NCI-H187 treated with DMSO at 0.1 percent for 48 hours (cell line): ENCODE measurements at places on chromosomes 7 and 10.
A peak's percentile ranks its signal among the peaks of the same experiment; 100 is the strongest.

DNA sequence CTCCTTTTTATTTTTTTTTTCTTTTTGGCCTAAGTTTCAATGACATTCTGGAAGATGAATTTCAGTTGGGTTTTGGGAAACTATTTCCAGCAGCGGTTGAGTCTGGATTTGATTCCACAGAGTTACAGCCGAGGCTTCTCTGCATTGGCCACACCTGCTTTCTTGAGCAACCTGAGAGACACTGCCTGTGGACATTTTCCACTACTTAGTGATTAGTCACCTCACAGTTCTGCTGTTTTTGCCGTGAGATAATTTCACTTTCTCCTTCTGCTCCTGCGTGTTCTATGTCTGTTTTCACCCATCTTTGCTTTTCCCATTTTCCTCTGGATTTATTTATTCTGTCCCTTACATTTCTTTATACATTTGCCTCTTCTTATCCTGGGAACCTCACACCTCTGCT lies 243.0 kb downstream of the BICC1 start:
- DNase-seq: no peak

DNA sequence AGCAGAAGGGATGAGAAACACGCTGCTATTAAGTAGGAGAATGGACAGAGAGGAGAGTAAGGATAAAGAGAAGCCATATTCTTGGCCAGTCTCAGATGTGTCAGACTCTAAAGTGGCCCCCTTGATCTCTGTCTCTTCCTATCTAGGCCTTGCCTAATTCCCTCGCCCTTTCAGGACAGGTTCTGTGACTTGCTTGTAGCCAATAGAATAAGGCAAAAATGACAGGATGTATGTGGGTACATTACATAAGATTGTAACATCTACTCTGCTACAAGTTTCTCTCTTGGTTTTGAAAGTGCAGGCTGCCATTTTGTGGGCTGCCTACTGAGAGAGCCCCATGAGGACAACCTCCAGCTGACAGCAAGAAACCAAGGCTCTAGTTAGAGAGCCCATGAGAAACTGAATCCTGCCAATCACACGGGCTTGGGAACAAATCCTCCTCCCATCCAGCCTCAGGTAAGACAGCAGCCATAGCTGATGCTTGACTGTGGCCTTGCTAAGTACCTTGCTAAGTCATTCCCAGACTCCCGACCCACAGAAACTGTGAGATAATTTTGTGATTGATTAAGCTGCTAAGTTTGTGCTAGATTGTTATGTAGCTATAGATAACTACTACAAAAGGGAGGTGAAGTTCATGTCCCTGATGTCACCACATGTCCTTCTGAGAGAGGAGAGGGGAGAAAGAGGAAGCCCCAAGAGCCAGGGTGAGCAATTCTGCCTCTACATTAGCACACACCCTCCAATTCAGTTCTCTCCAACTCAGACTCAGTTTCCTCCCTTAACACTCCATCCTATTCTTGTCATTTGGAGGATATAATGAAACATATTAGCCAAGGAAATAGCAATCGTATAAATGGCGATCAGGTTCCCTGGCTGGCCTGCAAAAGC lies 185.5 kb downstream of the SGMS1 start:
- DNase-seq: no peak

DNA sequence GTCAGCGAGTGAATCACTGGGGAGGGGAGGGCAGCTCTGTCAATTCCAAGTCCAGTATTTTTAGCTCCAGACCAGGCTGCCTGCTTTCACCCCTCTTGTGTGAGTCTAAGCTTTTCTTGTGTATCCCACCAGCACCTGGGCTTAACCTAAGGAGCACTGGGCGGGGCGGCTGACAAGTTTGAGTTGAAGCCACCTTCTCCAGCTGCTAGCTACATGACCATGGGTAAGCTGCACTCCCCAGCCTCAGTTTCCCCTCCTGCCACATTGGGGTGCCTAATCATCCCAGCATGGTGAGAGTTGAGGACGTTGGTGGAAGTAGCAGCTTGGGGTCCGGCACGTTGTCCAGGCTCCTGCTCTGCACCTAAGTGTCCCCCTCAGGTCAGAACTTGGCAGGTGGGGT lies 89.8 kb upstream of the PCBD1 start:
- DNase-seq: no peak

DNA sequence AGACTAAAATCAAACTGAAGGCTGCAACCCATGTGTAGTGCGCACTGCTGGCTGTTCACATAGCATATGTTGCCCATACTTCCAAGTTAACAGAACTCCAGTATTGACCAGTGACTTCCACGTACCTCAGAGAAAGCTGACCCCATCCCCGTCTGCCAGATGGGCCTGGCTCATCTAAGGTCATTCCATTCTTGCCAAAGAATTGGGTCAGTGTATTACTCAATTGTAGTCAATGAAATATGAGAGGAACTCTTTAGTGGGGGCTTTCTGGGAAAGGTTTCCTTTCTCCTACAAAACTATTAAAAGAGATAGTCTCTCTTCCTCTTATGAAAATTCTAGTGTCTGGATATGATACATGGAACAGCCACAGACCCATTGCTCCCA lies 238.6 kb downstream of the COBL start:
- DNase-seq: no peak

- DNase-seq: no peak
Measured at GRCh38 chr7:23347033-23347681, 48.0 kb downstream of the MALSU1 start.

- no peak for DNase-seq
Measured at GRCh38 chr7:133299676-133300075, 46.8 kb downstream of the EXOC4 start.

GRCh38 chr10:23694446-23694920 lies 255.6 kb downstream of the OTUD1 start:
- no peak for DNase-seq

DNA sequence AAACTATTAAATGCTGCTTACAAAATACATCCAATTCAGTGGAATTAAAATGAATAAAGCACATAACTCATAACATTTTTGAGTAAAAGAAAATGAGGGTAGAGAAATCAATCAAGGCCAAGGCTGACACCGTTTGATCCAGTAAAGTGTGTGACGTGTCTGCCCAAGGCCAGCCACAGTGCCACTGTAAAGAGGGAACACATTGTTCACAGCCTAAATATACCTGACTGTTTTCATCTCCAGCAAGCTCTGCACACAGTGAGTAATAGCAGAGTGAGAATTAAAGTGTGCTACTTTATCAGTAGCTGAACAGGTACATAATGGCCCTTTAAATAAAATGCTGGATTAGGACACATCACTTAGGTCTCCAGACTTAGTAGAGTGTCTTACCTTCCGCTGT lies 130.8 kb upstream of the DPP6 start:
- DNase-seq: no peak

DNA sequence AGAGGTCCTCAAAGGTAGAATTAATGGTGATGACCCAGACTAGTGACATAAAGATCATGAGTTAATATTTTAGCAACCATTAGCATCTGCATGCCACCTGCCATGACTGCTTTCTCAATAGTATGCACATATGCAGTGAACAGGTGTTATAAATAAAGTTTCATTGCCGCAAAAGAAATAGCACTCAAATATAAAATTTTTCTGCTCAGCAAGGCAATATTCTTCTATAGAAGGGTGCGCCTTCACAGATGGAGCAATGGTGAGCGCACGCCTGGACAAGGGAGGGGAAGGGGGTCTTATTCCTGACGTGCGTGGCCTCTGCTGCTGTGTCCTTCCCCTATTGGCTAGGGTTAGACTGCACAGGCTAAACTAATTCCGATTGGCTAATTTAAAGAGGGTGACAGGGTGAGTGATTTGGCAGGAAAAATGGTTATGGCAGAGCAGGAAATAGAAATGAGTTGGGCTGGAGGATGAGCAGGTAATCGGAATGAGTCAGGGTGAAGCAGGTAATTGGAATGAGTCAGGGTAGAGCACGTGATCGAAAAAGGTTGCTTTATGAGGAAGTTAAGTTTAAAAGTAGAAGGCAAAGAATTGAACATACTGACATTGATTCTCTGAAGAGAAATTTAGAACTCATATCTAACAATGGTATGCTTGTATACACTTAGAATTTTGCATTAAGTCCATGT lies 24.7 kb upstream of the TRIM24 start:
- DNase-seq: no peak

DNA sequence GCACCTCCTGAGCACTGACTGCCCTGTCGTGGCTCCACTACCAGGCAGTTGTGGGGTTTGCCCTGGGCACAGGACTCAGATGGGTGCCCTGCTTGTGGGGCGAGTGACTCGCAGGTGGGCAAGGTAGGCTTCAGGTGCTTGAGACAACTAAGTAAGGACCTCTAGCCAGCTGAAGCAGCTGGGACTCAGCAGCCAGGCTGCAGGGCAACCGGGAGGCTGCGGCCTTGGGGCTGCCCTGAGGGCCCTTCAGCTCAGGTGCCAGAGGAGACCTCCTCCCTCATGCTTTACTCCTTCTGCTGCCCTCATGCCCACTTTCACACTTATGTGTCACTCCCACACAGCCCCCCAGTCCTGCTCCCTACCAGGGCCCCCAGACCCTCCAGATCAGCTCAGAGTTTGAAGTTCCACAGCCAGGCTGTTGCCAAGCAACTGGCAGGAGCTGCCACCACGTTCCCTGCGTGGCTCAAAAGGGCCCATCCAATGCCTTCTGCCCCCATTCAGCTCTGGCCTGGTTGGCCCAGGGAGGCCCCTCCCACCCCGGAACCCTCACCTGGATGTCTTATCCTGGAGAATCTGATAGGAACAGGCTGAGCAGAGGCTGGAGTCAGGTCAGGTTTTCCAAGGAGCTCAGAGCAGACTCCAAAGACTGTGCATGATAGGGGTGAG lies 10.0 kb downstream of the TLX1 start:
- no peak for DNase-seq

DNA sequence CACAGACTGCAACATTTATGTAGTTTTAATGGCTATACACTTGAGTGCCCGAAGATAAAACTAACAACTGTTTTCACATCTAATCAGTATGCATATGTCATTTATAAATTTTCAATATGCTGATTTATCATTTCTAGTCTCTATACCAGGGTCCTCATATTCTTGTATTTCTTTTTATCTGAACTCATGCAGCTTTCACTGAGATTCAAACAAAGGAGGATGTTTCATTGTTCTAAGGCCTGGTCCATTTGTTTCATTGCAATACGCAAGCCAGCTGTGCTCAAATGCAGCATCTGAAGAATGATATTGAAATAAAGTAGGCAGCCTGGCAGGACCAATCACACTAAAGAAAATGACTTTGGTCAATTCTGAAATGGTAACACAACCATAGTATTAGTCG lies 31.7 kb downstream of the MAGI2 start:
- no peak for DNase-seq

DNA sequence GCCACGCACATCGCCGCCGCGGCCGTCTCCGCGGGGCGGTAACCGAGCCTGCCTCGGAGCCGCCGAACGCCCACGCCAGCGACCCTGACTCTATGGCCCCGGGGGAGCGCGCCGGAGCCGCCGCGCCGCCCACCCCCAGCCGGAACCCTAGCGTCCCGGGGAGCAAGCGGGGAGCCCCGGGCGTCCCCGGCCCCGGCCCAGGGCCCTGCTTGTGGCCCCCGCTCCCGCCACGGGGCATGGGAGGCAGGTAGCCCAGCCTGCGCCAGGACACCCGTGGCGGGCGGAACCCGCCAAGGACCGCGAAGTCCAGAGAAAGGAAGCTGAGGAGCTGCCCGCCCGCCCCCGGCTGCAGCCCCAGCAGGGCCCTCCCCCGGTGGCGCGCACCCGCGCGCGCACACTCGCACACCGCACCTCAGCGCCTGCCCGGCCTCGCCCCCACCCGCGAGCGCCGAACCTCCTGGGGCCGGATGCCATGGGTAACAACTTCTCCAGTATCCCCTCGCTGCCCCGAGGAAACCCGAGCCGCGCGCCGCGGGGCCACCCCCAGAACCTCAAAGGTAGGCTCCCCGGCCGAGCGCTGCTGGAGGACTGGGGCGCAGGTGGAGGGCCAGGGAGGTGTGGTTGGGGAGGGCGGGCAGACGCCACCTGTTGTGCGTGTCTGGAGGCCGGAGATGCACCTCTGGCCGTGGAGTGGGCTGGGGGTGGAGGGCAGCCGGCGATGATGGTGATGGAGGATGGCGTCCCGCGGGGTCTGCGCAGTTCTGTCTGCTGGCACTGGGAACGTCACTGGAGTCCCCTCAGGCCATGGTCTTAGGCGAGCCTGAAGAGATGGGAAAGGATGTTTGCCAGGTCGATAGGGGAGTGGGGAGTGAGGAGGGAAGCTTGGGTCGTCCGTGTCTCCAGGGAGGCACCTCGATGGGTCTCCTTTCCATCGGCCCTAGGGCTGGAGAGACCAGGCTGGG lies 692 bp downstream of the NEURL1 start:
- no peak for DNase-seq

GRCh38 chr10:84581976-84582375 lies 253.6 kb downstream of the CCSER2 start:
- DNase-seq: no peak

DNA sequence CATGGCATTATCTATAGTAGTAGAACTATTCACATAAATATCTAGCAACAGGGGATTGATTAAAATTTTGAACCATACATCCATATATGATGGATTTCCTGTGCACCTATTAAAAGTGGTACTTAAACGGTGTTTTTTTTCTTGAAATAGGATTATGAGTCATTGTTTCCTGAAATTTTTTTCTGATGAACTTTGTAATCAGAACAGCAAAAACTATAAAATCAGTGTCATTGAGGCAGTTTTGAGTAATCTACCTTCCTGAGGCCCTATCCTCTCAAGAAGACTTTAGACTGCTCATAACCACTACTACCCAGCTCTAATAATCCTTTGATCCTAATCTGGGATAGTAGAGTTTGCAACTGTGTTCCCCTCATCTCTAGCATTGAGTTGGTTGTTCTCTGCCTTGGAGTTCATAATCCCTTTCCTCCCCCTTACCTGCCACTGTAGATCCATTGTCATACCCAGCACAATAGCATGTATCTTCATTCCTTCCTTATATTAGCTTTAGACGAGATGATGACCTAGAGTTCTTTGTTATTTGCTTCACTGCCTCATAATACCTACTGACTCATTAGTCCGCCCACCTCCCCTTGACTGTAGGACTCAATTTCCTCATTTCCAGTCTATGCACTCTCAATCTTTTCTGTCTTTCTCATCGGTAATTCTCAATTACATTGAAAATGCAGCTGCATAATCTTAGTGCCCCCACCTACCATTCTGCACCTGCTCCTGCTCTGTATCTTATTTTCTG lies 133.4 kb downstream of the LRRC4 start:
- DNase-seq: no peak

DNA sequence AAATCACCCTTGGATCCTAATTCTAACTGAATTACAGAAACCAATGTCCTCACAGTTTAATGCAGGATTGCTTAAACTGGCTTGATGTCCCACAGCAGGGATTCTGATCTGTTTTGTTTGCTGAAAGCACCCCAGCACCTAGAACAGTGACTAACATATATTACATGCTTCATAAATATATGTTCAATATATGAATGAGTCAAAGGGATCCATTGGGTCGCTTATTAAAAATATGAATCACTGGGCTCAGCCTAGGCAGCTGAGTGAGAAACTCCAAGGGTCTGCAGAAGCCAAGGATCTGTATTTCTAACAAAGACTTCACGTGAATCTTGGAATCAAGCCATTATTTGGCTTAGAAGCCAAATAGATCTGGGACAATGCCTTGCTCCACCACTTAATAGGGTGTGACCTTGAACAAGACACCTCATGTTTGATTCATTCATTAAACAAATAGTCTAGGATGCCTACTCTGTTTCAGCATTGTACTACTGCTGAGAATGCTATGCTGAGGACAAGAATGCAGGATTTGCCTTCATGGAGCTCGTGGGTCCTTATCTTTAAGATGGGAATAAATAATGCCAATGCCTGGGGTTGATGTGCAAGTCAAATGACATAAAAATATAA lies 103.4 kb upstream of the DLX6 start:
- no peak for DNase-seq

GRCh38 chr7:106012935-106013439 lies 49.9 kb downstream of the CDHR3 start:
- DNase-seq: no peak

GRCh38 chr7:108146070-108146842 lies 16.1 kb upstream of the LAMB4 start:
- peak; percentile 26 for DNase-seq
